ENCODE measurements at places on chromosomes 16 and 17. TPM values are rescaled to one million over a fixed set of nuclear protein-coding genes. Genes with fewer than 3 reads are reported as not detected.
A peak's percentile ranks its signal among the peaks of the same experiment; 100 is the strongest.

DNA sequence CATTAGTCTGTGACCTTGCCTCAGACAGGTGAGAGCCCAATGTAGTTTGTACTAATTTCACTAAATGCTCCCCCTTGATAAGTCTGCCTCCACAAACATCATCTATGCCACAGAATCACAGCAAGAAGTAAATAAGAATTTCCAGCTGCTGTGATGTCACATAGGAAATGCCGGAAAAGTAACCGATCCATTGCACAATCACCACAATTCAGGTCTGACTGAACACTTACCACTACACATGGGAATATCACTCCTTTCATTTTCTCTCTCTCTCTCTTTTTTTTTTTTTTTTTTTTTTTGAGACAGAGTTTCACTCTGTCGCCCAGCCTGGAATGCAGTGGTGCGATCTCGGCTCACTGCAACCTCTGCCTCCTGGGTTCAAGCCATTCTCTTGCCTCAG is 79.0 kb upstream of the CDH11 start:
- no peak for DNase-seq

- DNase-seq = no peak
Observed at GRCh38 chr16:86319585-86320236, 190.6 kb upstream of the FOXF1 start.

GRCh38 chr16:81143921-81144471 is 47.8 kb upstream of the GCSH start:
- no peak for DNase-seq

- no peak for DNase-seq
Observed at GRCh38 chr16:87284183-87284582, 33.0 kb downstream of the C16orf95 start.

DNA sequence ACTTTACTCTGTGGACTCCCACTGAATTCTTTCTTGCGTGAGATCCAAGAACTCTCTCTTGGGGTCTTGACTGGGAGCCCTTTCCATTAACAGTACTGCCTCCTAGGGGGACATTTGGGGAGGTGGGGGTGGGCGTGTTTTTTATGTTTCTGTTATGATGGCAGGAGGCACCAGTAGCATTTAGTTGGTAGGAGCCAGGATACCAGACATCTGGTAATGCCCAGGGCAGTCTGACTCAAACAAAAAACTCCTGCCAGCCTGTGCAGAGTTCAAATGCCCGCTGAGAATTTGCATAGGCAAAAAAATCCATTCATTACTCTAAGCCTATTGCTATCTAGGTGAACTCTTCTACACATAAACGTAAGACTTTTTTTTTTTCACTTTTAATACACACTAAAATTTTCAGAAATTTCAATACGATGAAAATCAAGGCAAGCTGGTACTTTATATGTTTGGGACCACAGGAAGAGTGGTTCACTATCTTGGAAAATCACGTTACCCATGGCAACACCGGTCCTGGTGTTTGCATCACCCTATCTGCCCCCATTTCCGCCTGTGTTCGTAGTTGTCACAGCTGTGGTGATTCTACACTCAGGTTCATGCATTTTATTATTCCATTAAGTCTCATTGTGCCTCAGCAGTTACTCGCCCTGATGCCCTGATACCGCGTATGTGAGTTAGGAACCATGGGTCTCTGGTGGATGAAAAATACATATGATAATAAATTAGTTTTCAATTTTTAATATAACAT is 121.1 kb upstream of the XYLT1 start:
- DNase-seq = no peak

DNA sequence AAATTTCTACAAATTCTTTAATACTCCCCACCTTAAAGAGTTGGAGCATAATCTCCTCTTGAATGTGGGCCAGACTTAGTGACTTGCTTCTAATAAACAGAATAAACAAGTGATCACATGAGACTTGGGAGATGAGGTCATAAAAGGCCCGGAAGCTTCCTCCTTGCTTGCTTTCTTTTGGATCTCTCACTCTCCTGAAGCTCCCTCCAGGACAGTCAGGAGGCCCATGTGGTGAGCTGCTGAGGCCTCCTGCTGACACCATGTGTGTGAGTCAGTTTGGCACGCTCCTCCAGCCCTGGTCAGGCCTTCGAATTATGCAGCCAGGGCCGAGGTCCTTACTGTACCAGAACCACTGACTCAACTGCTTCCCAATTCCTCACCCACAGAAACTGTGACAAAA is 53.2 kb downstream of the NDEL1 start:
- peak; percentile 90 for DNase-seq

C16orf74 gene
- 5.0 TPM for polyA plus RNA-seq

TOM1L1 gene
- polyA plus RNA-seq = 25.6 TPM

Data from AG04450 (cell line).